ENCODE measurements at places on chromosomes 1 and 21. TPM values are rescaled to one million over a fixed set of nuclear protein-coding genes. Genes with fewer than 3 reads are reported as not detected.

The TDRD5 gene
- 0.15 TPM for total RNA-seq

The LAMB3 gene
- total RNA-seq: 47.2 TPM

The HAO2 gene
- not detected for total RNA-seq

The MSH4 gene
- total RNA-seq: 0.65 TPM

The GBP1 gene
- 54.2 TPM for total RNA-seq

The MATN1 gene
- total RNA-seq: not detected

The GIPC2 gene
- 2.9 TPM for total RNA-seq

The MFSD2A gene
- 110 TPM for total RNA-seq

The C4BPA gene
- 65.2 TPM for total RNA-seq

The NCMAP gene
- 9.2 TPM for total RNA-seq

The CYYR1 gene
- total RNA-seq: 28.1 TPM

DNA sequence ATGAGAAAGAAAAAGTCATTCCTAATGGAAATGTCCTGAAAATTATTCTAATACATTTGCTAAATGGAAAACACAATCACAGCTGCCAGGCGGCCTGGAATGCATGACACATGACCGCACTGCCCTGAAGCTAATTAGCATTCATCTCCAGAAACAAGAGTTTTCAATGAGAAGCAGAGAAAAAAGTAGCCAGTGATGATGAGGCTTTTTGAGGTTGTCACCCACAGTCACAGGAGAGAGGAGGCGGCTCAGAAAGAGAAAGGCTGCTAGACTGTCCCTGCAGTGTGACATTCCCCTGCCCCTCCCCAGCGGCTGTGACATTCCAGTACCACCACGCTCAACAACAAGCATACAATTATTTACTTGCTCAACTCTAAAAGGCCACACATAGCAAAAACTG is 122.9 kb upstream of the KRTAP19-8 start:
- peaks cover 3% of the 10 kb centered on the region for H3K4me1 ChIP-seq
- DNase-seq: no peak
- no peak overlapping the region for H3K4me3 ChIP-seq
- H3K27me3 ChIP-seq: no peaks in the 10 kb centered on the region
- H3K27ac ChIP-seq: no peak overlapping the region

DNA sequence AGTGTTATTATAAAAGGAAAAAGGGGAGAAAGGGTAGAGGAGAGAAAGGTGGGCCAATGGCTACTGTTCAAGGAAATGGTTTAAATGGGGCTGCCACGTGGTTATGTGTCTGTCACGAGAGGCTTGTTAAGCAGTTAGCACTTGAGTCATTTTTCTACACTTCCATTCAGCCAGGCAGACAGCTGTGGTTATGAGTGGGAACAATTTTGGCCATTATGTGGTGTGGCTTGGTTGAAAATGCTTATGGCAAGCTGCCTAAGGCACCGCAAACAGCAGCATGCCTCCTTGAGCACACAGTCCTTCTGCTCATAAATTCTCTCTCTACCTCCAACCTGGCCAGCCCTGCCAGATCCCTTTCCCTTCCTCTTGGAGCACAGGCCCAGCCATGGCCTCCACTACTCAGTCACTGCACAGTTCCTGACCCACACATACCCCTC is 3.2 kb upstream of the SRM start:
- H3K27ac ChIP-seq: no peak overlapping the region
- H3K27me3 ChIP-seq: no peaks in the 10 kb centered on the region
- peaks cover 43% of the 10 kb centered on the region for H3K36me3 ChIP-seq
- no peak for DNase-seq
- no peak overlapping the region for H3K4me3 ChIP-seq

DNA sequence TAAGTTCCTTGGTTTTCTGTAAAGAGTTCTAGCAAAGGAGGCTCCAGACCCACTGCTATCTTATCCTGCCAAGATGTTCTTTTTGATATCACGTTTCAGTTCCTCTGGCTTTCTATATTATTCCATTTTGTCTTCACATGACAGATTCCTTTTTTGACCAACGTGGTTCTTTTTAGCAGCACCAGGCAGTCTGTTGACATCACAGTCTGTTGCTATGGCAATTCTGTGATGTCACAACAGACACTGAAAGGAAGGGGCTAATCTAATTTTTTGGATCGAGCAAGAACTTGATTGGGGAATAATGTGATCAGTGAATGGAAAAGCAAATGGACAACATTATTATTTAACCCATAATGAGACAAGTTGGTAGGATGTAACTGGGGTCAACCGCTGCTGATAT is 64.5 kb upstream of the GOLT1A start:
- DNase-seq: no peak
- H3K4me3 ChIP-seq: no peak overlapping the region
- H3K27me3 ChIP-seq: no peaks in the 10 kb centered on the region
- peaks cover 2% of the 10 kb centered on the region for H3K36me3 ChIP-seq
- H3K4me1 ChIP-seq: peaks cover 12% of the 10 kb centered on the region

DNA sequence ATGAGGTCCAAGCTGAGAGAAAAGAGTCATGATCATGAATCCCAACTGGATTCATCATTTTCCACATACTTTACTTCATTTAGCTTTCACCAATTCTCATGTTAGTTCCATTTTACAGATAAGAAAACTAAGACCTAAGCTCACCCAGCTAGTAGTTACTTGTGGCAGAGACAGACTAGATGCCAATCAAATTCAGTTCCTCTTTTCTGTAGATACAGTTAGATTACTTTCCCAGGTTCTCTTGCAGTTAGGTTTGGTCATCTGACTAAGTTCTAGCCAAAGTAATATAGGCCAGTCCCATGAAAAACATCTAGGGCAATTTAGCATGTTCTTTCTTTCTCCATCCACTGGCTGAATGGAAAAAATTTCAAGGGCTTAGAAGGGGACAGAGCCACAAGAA is 8.9 kb upstream of the KCND3 start:
- no peak for DNase-seq
- no peaks in the 10 kb centered on the region for H3K36me3 ChIP-seq
- H3K4me3 ChIP-seq: no peak overlapping the region
- H3K27ac ChIP-seq: no peak overlapping the region
- peaks cover 5% of the 10 kb centered on the region for H3K27me3 ChIP-seq

- no peaks in the 10 kb centered on the region for H3K4me1 ChIP-seq
- no peaks in the 10 kb centered on the region for H3K36me3 ChIP-seq
- no peaks in the 10 kb centered on the region for H3K27me3 ChIP-seq
Observed at GRCh38 chr1:186762653-186763052, 66.1 kb upstream of the PLA2G4A start.

- H3K36me3 ChIP-seq: no peaks in the 10 kb centered on the region
- no peak overlapping the region for H3K4me3 ChIP-seq
- H3K4me1 ChIP-seq: no peaks in the 10 kb centered on the region
- no peak for DNase-seq
- no peaks in the 10 kb centered on the region for H3K27me3 ChIP-seq
Observed at GRCh38 chr1:190373705-190374336, 103.8 kb downstream of the BRINP3 start.

DNA sequence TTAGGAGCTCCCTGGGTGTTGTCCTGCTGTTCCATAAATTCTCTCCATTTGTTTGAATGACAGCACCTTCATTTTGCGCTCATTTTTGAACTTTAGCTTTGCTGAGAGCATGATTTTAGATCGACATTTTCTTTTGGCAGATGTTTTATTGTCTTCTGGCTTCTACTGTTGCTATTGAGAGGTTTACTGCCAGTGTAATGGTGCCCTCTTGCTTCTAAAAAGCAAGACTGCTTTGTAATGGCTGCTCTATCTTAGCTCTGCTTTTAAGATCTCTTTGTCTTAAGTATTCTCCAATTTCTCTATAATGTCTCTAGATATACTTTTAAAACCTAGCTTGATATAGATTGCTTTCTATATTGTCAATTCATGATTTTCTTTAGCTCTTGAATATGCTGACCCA is 27.8 kb downstream of the THEM4 start:
- no peaks in the 10 kb centered on the region for H3K4me1 ChIP-seq
- H3K36me3 ChIP-seq: no peaks in the 10 kb centered on the region
- DNase-seq: no peak
- no peak overlapping the region for H3K4me3 ChIP-seq
- no peak overlapping the region for H3K27ac ChIP-seq

GRCh38 chr1:71324671-71325267 is 243.9 kb upstream of the ZRANB2 start:
- no peak overlapping the region for H3K27ac ChIP-seq
- no peaks in the 10 kb centered on the region for H3K4me1 ChIP-seq
- H3K36me3 ChIP-seq: no peaks in the 10 kb centered on the region
- H3K27me3 ChIP-seq: no peaks in the 10 kb centered on the region

GRCh38 chr1:147243228-147243685 is 773 bp downstream of the CHD1L start:
- H3K4me1 ChIP-seq: peaks cover 43% of the 10 kb centered on the region
- H3K27me3 ChIP-seq: no peaks in the 10 kb centered on the region
- H3K27ac ChIP-seq: peak overlapping the region; percentile 88
- no peaks in the 10 kb centered on the region for H3K36me3 ChIP-seq

DNA sequence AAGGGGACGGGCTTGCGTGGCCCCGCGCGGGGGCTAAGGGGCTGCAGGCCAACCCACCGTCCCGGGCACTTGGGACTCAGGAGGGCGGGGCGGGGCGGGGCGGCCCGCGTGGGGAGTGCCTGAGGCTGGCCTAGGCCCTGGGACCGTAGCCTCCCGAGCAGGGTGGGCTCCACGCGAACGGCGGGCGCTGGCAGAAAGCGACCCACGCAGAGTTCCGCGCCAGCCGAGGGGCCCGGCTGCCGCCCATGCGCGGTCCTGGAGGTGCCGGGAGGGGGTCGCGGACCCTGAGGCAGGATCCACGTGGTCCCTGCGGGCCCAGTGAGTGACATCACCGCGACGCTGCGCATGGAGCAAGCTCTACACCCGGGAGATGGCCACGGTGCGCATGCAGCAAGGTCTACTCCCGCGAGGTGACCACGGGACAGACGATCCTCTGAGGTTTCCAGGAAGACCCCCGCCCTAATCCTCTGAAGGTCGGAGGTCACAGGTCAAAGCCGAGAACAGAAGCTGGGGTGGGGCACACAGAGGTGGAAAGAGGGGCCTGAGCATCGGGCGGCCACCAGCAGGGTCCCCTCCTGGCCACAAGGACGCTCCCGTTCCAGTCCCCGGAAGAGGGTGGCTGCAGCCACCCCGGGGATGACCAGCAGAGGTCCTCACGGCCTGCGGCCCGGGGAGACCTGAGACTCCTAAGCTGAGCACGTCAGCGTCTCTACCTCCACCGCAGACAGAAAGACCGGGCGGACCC is 13.5 kb upstream of the SLC19A1 start:
- peak overlapping the region; percentile 77 for H3K27ac ChIP-seq
- no peaks in the 10 kb centered on the region for H3K27me3 ChIP-seq
- DNase-seq: peak; percentile 85
- peak overlapping the region; percentile 59 for H3K4me3 ChIP-seq
- no peaks in the 10 kb centered on the region for H3K36me3 ChIP-seq

DNA sequence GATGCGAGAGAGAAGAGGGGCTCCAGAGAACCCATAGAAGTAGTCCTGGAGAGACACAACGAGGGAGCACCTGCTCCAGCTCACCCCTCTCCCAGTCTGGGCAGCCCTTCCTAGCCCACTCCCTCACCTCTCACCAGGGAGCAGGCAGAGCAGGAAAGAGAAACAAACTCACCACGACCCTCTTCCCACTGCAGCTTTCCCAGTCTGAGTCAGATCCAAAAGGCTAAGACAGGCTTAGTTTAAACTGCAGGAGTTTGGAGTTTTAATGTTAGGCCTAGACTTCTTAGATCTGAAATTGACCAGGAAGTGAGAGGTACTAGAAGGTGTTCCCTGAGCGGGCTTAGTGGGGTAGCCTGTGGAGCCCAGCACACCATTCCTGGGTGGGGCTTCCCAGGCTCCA is 29.6 kb downstream of the SLC1A7 start:
- H3K36me3 ChIP-seq: no peaks in the 10 kb centered on the region
- peaks cover 31% of the 10 kb centered on the region for H3K4me1 ChIP-seq
- H3K4me3 ChIP-seq: no peak overlapping the region
- H3K27ac ChIP-seq: no peak overlapping the region

DNA sequence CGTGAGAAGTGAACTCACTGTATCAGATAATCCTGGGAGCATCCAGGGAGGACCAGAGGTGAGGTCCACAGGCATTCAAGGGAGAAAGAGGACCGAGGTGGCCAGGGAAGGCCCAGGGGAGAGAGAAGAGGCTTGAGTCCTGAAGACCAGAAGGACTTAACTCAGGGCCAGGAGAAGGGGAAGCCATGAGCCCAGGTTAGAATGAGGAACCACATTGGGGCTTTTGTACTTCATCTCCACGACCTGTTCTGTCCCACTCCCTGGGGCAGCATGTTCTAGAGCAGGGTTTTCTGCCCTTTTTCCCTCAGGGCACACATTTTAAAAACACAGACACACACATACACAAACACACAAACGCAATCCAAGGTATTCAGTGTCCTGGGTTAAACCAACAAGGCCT is 8.4 kb downstream of the LGR6 start:
- no peak for DNase-seq
- no peaks in the 10 kb centered on the region for H3K36me3 ChIP-seq
- H3K4me1 ChIP-seq: no peaks in the 10 kb centered on the region

GRCh38 chr1:1187938-1188337 is 14.3 kb downstream of the TTLL10 start:
- H3K36me3 ChIP-seq: no peaks in the 10 kb centered on the region
- H3K4me1 ChIP-seq: no peaks in the 10 kb centered on the region
- no peak for DNase-seq
- no peak overlapping the region for H3K27ac ChIP-seq

GRCh38 chr1:56336982-56337381 is 242.4 kb downstream of the PLPP3 start:
- no peaks in the 10 kb centered on the region for H3K36me3 ChIP-seq
- DNase-seq: no peak
- H3K4me1 ChIP-seq: no peaks in the 10 kb centered on the region
- no peak overlapping the region for H3K27ac ChIP-seq

- peaks cover under 1% of the 10 kb centered on the region for H3K4me1 ChIP-seq
- H3K27me3 ChIP-seq: no peaks in the 10 kb centered on the region
- DNase-seq: no peak
- H3K36me3 ChIP-seq: peaks cover 9% of the 10 kb centered on the region
- H3K4me3 ChIP-seq: no peak overlapping the region
Observed at GRCh38 chr1:204571128-204571527, 54.9 kb downstream of the MDM4 start.

DNA sequence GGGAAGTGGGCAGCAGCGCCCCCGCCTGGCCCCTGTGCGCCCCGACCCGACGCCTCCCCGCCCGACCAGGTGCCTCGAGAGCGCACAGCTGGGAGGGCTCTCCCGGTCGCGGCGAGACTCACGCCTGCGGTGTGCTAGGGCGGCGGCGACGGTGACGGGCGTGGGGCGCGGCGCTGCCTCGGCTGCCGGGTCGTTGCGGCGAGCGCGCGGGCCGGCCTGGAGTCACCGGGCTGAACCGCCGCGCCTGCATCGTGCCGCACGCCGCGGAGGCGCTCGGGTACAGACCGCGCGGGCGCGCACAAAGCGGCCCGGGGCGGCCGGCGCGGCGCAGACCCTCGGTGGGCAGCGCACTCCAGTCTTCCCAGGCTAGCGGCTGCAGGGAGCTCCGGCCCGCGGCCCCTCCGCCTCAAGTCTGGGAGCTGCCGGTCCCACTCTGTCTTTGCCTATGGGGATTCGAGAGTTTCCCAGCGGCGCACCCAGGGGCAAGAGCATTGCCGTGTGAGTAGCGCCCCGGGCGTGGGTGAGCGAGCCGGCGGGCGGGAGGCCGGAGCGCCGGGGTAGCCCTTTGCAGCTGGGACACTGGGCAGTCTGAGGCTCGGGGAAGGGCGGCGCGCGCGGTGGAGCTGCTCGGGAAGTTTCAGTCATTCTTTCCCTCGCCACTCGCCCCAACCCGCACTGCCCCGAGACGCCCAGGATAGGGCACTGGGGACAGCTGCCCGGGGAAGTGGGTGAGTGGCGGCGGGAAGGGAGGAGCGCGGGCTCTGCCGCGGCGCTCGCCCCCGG is at the start of gene SLC35F3:
TSS of gene SLC35F3 (plus strand) at position 44 of the 783 bp plus-strand sequence.
- no peak within 1 kb of the TSS for H3K27ac ChIP-seq
- DNase-seq: peak; percentile 45
- peaks cover 30% of the 10 kb centered on the region for H3K27me3 ChIP-seq

GRCh38 chr21:43597052-43597451 is 62.2 kb downstream of the HSF2BP start:
- DNase-seq: no peak
- no peaks in the 10 kb centered on the region for H3K4me1 ChIP-seq
- H3K27me3 ChIP-seq: no peaks in the 10 kb centered on the region
- no peaks in the 10 kb centered on the region for H3K36me3 ChIP-seq
- H3K27ac ChIP-seq: no peak overlapping the region

Data from lower lobe of right lung (tissue), 2 donors.